Forelimb muscle (tissue), 1 donor: ENCODE measurements at places on chromosomes 5 and 9.

- DNase-seq, result no peak
Measured at GRCh38 chr9:131675437-131676022, 64.3 kb downstream of the RAPGEF1 start.

GRCh38 chr5:13987843-13988464, 43.5 kb upstream of the DNAH5 start:
- no peak for DNase-seq

GRCh38 chr9:105341434-105342146, 97.1 kb downstream of the SLC44A1 start:
- DNase-seq, result no peak

- no peak for DNase-seq
Measured at GRCh38 chr5:107474716-107475489, 195.8 kb downstream of the EFNA5 start.

- DNase-seq, result no peak
Measured at GRCh38 chr9:134173127-134174072, 9.0 kb upstream of the RNU6ATAC start.

GRCh38 chr9:130857864-130858738, 23.0 kb downstream of the ABL1 start:
- DNase-seq, result no peak

DNA sequence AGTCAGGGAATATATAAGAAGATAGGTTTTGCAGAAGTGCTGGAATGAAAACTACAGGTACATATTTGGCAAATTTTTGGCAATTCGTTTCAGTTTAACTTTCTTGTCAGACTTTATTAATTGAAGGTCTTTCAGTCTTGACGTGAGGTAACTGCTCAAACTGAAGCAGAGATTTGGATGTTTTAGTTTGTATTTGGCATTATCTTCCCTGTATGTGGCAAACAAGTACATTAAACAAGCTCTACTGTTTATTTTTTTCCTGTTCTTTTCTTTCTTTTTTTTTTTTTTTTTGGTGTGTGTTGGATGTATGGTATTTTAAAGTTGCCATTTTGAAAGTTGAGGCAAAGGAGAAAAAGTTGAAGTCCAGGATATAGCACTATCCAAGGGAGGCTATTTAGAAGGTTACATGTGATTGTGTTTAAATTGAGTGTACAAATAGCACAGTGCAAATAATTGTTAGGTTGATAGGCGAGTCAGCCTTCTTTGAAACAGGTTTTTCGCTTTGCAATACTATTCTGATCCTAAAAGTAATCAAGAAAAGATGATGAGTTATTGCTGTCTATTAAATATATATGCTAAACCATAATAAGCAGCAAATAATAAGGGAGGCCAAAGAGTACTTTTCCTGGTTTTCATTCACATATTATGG, 2.2 kb downstream of the PBX3 start:
- DNase-seq, result no peak

DNA sequence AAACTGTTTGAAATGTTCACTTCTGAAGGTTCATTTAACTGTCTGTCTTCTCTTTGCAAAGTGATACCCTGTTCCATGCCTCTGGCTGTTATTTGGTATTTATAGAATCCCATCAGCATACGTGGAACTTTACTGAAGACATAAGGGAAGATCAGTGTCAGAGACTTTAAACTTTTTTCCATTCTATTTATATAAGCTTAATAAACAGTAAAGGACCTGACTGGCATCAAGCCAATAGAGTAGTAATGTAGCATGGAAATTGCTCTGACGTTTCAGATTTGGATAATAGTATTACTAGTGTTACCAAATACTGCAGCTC, 94.9 kb upstream of the MINAR2 start:
- no peak for DNase-seq

DNA sequence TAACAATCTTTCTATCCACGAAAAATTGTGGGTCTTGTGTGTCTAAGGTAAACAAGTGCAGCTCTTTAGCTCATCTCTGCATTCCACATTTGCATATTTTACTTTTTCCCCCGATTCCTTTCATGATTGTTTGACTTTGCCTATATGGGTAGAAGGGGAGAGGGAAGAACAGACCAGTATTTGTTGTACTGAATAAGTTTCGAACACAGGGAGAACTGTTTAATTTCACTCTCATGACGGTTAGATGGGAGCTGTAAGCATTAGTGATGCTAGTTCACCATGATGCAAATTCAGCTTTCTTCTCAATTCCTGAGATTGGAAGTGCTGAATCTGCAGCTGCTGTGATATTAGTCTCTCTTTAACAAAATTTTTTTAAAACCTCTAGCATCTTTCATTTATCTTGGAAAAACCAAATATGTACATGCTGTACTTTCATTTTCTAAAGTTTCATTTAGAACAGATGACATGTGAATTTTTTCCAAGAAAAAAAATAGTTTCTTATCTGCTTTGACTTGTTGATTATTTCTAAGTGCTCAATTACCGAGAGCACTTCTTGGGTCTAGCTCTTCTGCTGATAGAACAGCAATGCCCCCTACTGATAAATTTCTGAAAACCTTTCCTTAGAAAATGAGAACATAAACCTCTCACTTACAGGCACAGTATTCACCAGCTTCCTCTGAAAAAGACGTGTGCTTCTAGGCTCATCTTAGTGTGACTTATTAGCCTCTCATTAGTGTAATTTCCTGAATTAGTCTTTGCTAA, 149.5 kb downstream of the BAAT start:
- DNase-seq, result no peak

GRCh38 chr9:32706004-32706724, 70.7 kb upstream of the TAF1L start:
- no peak for DNase-seq
